ENCODE measurements at places on chromosomes 13 and 19.
A peak's percentile ranks its signal among the peaks of the same experiment; 100 is the strongest.

GRCh38 chr19:42386974-42387707 is 3.0 kb downstream of the CNFN start:
- peak; percentile 58 for DNase-seq

DNA sequence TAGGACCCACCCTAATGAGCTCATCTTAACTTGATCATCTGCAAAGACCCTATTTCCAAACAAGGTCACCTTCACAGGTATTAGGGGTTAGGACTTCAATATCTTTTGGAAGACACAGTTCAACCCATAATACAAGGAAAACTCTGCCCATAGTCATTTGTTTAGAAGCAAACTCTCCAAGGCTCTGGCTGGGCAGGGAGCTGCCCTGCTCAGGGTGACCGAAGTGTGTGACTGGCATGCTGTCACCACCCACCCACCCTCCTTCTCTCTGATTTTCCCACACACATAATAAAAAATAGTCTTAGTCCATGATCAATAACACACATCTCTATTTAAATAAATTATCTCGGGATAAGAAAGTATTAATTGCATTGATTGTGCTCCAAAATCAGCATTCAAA is 161.1 kb downstream of the KCTD15 start:
- DNase-seq, result no peak

DNA sequence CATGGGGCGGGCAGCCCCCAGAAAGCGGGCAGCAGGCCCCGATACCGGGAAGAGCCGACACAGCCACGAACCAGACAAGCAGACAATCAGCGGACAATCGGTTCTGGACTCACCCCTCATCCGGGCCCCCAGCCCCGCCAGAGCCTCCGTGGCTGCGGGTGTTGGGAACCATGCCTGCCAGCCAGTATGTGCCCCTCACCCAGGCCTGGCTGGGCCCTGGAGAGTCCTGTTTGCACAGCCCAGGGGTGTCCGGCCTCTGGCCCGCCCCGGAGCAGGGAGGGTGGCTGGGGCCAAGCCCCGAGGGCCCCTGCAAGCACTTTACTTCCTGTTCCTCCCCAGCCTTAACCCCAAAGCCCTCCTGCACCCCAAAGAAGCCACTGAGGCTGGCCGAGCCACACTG is 7.8 kb downstream of the PODNL1 start:
- no peak for DNase-seq

DNA sequence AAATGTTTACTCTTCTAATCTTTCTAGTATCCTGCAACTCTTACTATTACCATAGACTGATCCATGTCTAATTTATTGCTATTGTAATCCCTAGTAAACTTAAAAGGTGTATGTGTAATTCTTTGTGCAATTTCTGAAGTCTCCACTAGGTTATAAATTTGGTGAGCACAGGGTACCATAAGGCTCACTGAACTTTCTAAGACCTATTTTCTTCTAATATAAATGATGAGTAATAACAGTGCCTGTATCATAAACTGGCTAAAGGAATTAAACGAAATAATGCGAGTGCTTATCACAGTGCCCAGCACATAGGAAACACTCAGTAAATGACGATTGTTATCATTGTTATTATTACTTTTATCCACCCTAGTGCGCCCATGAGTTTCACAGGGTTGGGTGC is 119.1 kb downstream of the KLF12 start:
- DNase-seq, result no peak

- no peak for DNase-seq
These were observed 793.9 kb upstream of the PCDH20 start for GRCh38 chr13:62209529-62209928.

DNA sequence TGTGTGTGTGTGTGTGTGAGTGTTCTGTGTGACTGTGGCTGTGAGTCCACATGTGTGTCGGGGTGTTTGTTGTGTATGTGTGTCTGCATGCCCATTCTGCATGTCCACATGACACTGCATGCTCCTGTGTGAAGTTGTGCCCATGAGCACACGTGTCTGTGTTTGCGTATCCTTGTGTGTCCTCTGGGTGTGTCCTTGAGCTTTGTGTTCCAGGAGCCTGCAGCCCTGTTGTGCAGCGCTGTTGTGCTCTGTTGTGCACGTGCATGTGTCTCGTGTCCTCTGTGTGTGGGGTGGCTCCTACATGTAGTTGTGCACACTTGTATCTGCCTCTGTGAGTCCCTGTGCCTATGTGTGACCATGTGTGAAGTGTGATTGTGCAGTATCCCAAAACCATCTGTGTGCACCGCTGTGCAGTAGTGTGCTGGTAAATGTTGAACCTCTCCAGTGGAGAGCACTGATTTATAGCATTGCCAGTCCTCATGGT is 2.2 kb upstream of the ARHGEF18 start:
- no peak for DNase-seq

DNA sequence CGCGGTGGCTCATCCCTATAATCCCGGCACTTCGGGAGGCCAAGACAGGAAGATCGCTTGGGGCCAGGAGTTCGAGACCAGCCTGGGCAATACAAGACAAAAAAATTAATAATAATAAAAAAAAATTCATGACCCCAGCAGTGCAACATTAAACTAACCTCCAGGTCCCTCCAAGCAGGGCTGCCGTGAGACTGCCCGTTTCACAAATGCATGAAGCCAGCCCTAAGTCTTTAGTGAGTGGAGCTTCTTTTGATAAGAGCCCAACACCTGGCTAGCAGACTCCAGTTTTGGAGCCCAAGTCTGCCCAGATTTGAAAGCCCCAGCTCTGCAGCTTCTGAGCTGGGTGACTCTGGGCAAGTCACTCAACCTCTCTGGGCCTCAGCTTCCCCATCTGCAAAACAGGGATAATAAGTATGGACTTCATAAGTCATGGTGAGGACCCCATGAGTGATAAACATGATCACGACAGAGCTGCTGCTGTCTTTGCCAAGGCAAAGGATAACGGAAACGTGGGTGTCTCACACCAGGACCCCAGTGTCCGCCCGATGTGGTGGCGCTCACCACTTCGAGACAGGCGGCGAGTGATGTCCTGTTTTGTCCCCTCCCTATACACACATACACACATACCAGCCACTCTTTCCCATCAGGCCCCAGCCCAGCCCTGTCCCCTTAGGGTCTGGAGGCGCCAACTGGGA is 38.4 kb upstream of the NANOS3 start:
- no peak for DNase-seq

GRCh38 chr19:39816287-39817048 is 17.5 kb downstream of the DYRK1B start:
- no peak for DNase-seq

GRCh38 chr19:17703824-17704463 is 15.3 kb upstream of the MAP1S start:
- DNase-seq, result peak; percentile 50

DNA sequence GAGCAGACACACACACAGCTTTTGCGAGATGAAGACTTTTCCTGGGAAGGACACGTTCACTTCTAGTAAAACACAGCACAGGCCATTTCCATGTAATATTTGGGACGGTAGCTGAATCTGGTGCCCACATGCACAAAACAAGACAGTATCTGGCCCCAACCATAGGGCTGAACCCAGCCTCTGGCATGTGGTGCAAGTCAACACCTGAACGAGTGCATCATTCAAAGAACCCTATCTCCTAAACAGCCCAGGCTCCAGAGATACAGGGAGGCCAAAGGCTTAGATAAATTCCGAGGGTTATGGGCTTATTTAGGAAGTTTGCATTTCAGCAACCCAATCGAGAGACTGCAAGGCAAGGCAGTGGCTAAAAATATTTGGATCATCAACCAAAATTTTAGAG is 2.7 kb upstream of the TFDP1 start:
- no peak for DNase-seq

DNA sequence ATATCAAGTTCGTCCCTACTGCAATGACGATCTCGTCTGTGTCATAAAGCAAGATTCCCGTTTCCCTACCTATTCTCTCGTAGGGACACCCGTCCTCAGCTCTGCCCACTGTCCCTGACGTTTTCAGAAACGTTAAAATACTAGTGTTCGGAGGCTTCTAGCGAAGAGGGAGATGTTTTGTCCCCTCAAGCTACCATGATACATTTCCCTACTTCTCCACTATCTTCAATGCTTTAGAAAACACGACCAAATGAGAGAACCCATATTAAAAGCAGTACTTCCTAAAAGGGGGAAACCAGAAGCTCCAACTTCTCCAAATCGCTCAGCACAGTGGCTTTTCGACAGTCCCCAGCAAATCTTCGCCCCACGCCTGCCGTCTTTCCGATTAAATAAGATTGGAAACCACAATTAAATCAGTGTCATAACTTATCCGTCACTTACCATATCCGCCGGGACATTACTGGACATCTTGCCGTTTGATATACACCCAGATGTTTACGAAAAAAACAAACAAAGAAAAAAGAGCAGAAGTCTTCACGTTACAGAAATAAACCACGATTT is 1.3 kb downstream of the UBL3 start:
- DNase-seq, result no peak

- DNase-seq, result no peak
These were observed 16.9 kb upstream of the PLA2G4C start for GRCh38 chr19:48127561-48127960.

All from stimulated activated CD8-positive, alpha-beta memory T cell treated with anti-CD3 and anti-CD28 coated beads, Interleukin-4, amount 100 ng/mL, for 24 hours (primary cell).